Hair follicular keratinocyte (primary cell): ENCODE measurements at places on chromosomes 5 and 9. TPM values are rescaled to one million over a fixed set of nuclear protein-coding genes. Genes with fewer than 3 reads are reported as not detected.

The CLK4 gene
- 2.7 and 5.2 TPM in 2 replicates for total RNA-seq

The GARNL3 gene
- 1.3 TPM in 2 replicates for total RNA-seq

The C9orf50 gene
- total RNA-seq = not detected in 2 replicates

The OR2V1 gene
- not detected in 2 replicates for total RNA-seq

The PPIC gene
- total RNA-seq = 23.9 and 28.3 TPM in 2 replicates

The HEMGN gene
- total RNA-seq = not detected in 2 replicates
